Keratinocyte (primary cell): ENCODE measurements at places on chromosomes 11 and 22. TPM values are rescaled to one million over a fixed set of nuclear protein-coding genes. Genes with fewer than 3 reads are reported as not detected.

GRCh38 chr22:37996515-37997246 lies 12.3 kb upstream of the SOX10 start:
- no peak for DNase-seq

The OR51E2 gene
- 0.03 TPM in 2 of 3 replicates, not detected in the other for polyA plus RNA-seq

The MYO7A gene
- 0.75 to 1.1 TPM (median 0.91 TPM) in 3 replicates for polyA plus RNA-seq

The APOL1 gene
- 3.0 to 4.1 TPM (median 3.7 TPM) in 3 replicates for polyA plus RNA-seq

The RGL4 gene
- not detected in 3 replicates for polyA plus RNA-seq
